NCI-H1436 treated with DMSO at 0.1 percent for 48 hours (cell line): ENCODE measurements at places on chromosomes 2 and 18.

DNA sequence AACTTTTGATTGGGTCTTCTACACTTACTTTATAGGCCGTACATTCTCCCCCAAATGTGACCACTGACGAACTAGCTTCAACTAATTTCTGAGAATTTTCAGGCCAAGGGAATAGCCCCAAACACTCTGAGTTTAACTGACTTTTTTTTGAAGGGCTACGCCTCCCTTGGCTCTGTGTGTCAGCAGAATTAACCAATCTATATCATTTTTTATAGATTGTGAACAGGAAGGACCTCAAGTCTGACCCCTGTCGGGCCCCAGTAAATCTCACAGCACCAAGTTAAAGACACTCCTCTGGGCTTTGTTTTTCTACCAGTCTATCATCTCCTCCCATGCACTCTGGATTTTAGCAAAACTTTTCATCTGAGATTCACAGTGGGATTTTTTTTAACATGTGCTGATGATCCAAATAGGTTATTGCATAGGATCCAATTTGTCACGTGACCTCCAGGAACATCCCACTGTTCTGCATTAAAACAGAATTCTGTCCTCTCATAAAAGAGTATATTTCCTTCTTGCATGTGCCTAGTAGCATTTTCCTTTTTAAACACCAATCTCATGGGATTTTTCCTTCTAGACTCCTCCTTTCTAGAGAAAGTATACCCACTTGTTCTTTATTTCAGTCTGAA, 307.1 kb downstream of the OSR1 start:
- no peak for DNase-seq

DNA sequence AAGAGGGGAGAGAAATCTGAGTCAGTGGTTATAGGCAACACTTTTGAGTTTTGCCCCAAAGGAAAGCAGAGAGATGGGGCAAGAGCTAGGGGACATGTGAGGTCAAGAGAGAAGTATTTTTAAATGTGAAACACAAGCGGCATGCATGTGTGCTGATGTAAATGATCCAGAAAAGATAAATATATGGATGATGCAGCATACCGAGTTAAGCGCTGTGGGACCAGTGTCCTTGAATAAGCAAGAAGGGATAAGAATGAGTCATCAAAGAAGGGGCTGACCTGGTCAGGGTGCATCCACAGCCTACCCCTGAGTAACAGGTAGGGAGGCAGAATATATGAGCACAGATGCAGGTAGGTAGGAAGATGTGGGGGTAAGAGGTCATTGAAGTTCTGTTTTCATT, 180.9 kb downstream of the TRABD2A start:
- no peak for DNase-seq

DNA sequence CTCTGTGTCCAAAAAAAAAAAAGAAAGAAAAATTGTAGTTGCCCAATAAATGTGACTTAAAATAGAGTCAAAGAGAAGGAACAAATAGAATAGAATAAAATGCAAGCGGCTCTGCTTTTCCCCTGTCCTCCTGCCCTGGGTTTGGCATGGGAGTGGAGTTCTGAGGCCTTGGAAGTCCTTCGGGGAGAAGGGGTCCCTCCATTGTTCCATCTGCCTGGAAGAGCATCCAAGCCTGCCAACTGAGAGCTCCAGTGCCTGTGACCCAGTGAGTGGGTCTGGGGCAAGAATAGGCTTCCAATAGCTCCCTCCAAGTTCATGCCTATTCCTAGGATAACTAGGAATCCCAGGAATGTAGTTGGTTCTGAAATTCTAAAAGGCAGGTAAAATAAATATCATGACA, 321.4 kb downstream of the MYCN start:
- no peak for DNase-seq

DNA sequence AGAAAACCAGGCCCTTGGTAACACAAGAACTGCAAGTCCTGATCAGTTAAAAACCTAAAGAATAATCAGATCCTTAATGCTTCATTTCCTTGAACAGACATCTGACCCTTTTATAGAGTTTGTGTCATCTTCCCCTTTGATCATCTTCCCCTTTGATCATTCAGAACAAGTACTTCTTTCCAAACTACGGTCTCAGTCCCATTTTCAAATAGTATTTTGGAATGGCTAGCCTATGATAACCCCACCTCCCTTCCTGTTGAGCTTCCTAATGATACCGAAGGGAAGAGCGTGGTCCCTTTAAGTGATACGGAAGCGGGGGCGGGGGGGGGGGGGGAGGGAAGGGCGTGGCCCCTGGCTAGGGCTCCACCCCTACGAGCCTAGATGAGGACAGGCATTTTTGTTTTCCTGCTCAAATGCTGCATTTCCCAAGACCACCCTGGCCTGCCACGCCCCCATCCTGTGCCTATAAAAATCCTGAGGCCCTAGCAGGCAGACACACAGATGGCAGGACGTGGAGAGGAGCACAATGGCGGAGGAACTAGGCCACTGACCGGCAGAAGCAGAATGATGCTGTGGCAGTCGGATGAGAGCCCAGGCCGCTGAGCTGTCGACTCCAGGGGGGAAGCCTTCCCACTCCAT, 24.1 kb upstream of the CHRNA1 start:
- DNase-seq: no peak

DNA sequence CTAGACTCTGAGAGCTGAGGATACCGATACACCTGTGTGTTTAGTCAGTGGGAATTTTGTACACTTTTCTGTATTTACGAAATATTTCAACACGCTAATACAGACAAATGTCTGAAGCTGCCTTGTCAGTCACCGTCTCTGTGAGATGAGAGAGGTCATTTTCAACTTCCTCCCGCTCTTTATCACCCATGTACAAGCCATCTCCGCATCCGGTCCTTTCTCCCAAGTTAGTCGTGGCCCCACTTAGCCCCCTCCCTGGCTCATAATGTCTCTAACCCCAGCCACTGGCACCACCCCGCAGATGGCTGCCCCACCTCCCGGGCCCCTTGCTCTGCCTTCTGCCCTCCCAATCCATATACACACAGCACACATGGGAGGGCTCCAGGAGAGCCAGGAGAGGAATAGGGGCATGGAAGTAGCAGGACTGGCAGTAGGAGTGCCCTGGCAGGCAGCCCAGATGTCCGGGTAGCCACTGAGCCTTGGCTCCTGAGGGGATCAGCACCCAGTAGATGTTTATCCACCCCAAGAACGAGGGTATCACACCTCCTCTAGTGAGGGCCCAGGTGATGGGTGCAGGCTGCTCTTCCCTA, 2.0 kb upstream of the RUFY4 start:
- no peak for DNase-seq

GRCh38 chr18:41917181-41917580, 37.9 kb upstream of the PIK3C3 start:
- no peak for DNase-seq

DNA sequence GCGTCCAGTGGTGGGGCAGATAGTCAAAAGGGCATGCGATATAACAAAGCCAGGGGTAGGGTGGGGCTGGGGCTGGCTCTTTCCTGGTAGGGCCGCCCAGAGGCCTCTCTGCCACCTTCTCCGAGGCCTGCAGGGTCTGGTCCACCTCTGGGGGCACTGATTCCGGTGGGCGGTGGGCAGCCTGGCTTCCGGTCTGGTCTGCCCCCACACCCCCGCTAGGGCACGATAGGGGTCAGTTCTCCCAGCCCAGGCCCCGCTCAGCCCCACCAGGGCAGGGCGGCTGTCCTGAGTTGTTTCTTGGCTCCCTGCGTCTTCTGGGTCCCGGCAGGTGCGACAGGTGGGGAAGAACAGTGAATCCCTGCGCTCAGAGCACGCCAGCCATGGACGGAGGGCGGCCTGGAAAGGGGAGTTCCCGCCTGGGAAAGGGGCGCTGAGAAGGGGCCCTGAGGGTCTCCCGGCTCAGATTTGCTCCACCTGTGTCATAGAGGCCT, 707 bp upstream of the ERFE start:
- no peak for DNase-seq

DNA sequence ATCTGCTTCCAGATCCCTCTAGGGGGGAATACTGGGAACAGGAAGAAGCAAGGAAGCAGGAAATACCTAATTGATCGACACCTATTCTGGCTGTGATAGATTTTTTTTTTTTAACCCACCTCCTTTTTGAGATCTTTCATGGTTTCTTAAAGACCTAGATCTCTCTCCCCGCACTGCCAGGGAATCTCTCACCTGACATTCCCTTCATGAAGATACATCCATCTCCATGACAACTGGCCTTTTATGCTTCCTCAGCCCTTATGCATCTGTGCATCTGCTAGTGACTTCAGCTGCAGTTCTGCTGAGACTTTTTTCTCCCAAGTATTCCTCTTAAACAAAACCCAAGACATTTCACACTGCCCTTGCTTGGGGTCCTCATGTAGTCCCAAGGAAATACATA, 21.1 kb upstream of the CPO start:
- DNase-seq: no peak

- no peak for DNase-seq
Measured at GRCh38 chr2:28926847-28927246, 32.4 kb downstream of the WDR43 start.

DNA sequence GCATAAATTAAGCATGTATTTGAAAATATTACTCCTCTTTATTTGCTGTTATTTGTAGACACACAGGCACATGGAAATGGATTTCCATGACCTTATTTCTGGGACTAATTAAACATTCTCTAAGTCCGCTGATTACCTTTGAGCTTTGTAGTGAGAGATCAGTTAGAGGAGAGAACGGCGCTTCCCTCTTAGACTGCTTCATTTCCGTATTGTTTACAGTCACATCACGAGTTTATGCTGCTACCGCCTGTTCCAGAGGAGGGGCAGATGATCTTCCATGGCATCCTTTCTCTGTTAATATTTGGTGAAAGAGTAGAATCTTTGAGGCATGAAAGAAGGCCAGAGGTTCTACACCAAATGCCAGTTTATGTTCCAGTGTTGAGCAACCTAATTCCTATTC, 404.4 kb downstream of the TRIB2 start:
- DNase-seq: no peak

DNA sequence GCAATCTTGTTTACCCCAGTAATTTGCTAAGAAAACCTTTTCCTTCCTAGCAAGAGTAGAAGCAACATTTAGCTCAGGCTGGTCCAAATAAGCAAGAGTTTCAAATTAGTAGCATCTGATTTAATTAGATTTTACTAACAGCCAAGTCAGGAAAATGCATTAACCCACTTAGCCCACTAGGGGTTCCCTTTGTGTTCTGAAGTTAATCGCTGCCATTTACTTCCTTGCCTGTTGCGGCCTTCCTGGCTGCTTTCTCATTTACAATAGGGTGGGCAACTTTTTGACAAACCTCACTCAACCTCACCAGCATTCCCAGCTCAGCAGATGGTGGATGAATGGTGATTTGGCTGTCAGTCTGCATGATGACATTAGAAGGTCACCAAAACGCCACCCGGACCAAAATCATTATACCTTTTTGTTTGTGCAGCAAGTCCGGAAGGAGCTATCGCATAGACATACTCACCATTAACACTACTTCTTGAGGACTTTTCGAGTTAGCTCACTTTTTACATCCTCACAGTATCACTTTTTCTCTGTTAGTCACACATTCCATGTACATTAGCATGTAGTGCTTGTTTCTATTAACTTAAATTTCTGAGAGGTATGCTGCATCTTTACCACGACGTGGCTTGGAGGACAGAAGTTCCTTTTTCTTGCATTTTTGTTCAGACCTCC, 101.5 kb upstream of the SETBP1 start:
- no peak for DNase-seq

- DNase-seq: no peak
Measured at GRCh38 chr2:110716959-110717645, 15.3 kb upstream of the ACOXL start.

DNA sequence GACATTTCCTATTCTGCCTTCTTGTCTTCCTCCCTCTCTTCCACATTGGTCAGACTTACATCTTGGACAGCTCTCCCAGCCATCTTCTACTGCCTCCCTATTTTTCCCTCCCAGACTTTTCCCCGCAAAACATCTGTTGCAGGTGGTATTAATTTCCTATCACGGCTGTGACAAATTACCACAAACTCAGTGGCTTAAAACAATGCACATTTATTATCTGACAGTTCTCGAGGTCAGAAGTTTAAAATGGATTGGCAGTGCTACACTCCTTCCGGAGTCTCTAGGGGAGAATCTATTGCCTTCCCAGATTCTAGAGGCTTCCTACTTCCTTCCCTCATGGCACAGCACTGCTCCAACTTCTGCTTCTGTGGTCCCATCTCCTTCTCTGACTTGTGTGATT, 33.3 kb downstream of the STRADB start:
- DNase-seq: no peak

GRCh38 chr2:16189029-16189835, 248.9 kb downstream of the MYCN start:
- no peak for DNase-seq

DNA sequence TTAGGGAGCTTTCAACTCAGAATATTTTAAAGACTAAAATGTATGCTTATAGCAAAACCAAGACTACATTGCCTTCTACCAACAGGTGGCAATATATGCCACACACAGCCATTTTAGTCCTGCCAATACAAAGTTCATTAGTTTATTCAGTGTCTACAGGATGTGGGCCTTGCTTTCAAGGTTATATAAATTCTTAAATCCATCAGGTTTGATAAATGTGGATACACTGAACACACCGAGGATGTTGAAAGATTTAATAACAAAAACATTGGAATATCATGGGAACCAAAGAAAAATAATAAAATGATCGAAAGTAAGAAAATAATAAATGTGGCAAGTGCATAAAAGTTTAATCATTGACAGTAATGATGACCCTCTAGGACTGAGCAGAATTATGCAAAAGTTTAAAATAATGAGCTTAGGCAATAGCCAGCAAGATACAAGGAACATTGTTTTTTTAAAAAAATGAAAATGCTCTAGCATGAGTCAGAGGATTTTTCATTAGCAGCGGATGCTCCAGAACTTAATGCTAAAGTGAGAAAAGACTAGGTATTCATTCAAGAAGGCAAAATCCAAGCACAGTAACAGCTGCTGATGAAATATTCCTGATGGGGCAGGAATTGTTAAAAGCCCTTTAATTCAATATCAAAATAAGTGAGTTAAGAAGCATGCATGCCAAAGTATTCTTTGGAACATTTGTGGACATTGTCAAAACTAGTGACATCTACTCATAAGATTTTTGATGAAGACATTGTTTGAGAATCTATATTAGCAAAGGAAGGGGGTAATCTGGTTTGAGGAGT, 14.2 kb downstream of the SCN9A start:
- no peak for DNase-seq

GRCh38 chr2:113057117-113057516, 1.9 kb upstream of the IL36RN start:
- no peak for DNase-seq

GRCh38 chr2:28594332-28595108, 98.7 kb downstream of the PLB1 start:
- peak; percentile 22 for DNase-seq
